ENCODE measurements at places on chromosomes 7 and 10.

DNA sequence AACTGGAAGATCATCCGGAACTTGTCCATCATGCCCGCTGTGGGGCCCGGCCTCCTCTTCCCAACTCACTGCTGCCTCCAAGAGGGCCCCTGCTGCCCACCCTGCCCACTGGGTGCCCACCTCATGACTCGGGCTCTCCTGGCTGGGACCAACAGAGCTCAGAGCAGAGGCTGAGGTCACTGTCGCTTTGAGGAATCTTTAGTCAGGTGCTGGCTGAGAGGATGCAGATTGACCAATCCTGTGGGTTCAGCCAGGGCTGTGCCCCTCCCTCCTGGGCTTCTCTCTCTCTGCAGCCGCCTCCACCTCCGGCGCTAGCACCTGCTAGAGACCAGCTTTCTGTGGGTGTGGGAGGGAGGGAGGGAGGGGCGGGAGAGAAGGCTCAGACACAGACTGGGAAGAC lies at the start of gene CALHM1:
CALHM1 (minus strand) TSS at position 181 of the 400 bp plus-strand sequence; CDS start at position 32, 149 bp downstream.
- DNase-seq: no peak

DNA sequence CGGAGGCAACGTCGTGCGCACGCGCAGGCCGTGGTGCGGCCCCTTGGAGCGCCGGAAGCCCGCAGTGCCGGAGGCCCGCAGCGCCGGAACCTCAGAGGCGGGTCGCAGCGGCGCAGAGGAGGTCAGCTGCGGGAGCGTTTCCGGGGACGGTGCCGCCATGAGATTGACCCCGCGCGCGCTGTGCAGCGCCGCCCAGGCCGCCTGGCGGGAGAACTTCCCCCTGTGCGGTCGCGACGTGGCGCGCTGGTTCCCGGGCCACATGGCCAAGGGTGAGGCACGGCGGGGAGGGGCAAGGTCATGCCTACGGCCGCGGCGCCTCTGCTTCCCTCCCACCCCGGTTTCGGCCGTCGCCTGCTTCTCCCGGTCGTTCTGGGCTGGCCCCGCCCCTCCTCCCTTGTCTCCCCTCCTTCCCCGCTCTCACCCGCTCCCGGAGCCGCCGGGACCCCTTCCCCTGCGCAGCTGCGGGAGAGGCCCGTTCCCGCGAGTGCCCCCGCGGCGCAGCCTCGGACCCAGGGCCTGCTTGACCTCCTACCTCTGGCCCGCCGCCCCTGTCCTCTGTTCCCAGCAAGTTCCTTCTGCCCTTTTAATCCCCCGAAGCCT lies at the start of gene MTG1:
MTG1 (plus strand) TSS at position 94 of the 600 bp plus-strand sequence; CDS start at position 158, 64 bp downstream.
- DNase-seq: peak; percentile 73

- no peak for DNase-seq
These were observed 38.7 kb downstream of the RGS10 start for GRCh38 chr10:119503821-119504220.

DNA sequence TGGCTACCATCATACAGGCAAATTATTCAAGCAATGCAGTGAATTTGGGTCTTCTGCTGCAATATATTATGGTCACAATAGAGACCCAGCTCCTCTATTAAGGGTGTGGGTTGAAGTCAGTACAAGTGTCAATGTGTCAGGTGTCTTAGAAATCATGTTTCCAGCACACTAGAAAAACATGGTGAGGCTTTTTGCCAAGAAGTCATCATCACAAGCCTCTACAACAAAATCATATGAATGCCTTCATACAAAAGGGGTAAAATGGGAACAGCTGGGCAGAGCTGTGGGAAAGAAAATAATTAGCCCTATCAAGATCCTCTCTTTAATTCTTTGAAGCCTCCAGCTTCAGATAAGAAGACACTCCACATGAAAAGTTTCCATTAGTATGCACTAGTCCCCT lies 37.2 kb downstream of the FAM13C start:
- no peak for DNase-seq

DNA sequence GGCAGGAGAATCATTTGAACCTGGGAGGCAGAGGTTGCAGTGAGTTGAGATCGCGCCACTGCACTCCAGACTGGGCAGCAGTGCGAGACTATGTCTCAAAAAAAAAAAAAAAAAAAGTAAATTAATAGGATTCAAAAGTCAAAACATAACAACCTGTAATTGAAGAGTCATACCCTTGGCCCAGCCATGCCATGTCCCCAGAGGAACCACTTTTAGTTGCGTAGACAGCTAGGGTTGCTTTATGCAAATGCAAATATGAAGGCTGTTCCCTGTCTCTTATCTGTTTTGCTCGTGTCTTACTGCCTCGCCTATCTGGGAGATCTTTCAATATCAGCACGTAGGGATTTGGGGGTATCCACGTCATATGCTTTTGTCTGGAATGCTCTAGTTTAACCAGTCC lies 73.1 kb downstream of the PRKAG2 start:
- no peak for DNase-seq

DNA sequence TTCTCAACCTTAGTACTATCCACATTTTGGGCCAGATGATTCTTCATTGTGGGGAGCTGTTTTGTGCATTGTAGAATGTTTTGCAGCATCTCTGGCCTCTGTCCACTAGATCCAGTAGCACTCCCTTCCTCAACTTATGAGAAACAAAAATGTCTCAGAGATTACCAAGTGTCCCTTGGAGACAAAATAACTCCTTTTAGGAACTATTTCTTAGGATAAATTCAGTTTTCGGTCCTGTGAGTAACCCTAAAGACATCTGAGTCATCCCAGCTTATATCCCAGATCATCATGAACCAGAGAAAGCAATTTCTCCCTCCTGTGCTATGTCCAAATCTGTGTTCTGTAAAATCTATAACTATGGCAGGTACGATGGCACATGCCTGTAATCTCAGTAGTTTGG lies 266.6 kb upstream of the PHYHIPL start:
- no peak for DNase-seq

GRCh38 chr10:49613165-49613881 lies 514 bp upstream of the CHAT start:
- DNase-seq: no peak

- no peak for DNase-seq
These were observed 2.0 kb upstream of the BLVRA start for GRCh38 chr7:43756368-43757072.

- DNase-seq: no peak
These were observed 153.8 kb downstream of the NRF1 start for GRCh38 chr7:129765352-129765751.

DNA sequence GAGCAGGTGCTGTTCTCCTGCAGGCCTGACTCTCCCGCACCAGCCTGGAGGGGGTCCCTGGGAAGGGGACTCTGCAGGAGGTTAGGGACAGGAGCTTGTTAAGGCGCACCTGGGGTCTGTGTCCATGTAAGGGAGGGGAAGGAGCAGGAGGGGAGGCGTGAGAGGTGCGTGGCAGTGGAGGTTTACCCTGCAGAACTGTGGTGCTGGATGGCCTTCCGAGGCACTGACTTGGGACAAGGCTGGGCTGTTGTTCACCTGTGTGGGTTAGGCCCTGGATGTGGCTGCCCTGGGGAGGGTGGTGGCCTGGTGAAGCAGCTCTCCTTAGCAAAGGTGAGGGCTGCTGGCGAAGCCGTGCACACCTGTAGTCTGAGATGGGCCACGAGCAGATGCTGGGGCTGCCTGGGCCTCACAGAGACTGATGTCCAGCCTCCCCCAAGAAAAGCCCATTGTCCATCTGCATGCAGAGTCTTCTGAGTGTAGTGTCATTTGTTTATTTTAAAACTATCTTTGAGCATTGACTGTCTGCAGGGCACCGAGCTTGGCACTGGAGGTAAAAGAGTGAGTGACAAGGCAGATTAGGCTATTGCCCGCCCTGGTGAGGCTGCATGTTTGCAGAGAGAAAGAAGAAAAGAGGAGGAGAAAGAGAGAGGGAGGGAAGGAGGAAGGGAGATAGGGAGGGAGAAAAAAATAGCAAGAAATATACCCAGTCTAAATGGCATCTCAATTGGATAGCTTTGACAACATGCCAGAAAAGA lies 225.3 kb downstream of the GLRX3 start:
- DNase-seq: no peak

DNA sequence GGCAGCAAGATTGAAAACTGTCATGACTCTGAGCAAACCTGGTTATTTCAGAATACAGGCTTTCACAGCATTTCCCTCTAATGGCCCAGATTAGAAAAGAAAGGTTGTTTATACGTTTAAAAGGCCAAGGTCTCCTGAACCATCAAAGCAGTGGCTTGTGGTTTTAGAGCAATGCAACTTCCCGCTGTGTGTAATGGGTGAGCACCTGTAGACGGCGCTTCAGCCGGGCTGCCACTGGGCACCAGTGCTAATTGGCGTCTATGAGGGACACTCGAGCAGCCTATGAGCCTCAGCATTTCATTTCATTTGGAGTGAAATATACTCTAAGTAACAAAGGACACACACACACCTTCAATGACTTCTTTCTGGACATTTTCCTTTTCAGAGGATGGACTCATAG lies 671.0 kb upstream of the FZD8 start:
- DNase-seq: no peak

GRCh38 chr10:88337134-88337533 lies 246.0 kb downstream of the RNLS start:
- DNase-seq: no peak

- no peak for DNase-seq
These were observed 45.9 kb upstream of the KLF6 start for GRCh38 chr10:3830946-3831345.

GRCh38 chr7:30911133-30911532 lies 520 bp upstream of the AQP1 start:
- DNase-seq: no peak

DNA sequence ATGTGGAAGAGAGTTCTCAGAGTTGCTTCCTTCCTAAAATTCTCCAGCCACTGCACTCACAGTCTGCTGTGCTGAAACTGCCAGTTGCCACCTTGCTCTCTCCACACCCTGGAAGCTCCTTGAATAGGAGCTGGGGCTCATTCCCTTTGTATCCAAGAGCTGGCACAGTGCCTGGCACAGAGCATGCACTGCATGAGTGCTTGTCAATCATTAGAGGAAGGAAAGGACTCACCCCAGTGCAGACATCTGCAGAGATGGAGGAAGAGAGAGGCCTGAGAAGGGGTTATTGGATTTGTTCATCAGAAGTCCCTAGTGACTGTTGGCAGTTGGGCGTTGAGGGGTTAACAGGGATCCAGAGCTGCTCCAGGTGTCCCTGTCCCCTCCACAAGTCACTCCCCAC lies 41.7 kb upstream of the DUSP5 start:
- no peak for DNase-seq

DNA sequence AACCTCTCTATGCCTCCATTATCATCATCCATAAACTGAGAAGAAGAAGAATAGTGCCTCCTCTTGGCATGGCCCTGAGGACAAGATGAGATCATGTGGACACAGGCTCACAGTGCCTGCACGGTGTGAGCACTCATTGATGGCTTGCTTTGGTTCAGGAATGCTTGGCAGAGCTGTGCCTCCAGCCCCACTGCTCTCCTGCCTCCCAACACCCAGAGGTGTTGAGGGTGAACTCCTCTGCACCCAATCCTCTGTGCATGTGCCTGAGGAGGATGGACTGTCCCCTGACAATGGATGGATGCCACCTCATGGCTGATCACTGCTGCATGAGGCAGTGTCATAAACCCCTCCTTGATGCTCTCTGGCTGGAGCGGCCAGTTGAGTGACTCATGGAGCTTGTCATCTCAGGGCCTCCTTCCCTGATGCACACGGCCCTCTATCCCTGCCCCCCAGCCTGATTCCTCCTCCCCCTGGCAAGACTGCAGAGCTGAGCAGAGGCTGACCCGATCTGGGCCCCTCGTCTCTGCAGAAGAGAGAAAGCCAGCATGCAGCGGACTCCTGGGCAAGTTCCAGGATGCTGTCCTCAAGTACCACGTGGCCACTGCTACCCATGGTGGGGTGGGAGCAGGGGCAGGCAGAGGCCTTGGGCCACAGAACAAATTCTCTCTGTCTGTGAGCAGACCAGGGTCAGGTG lies 136.3 kb downstream of the KCNMA1 start:
- DNase-seq: no peak

GRCh38 chr7:12281038-12281437 lies 69.9 kb downstream of the TMEM106B start:
- DNase-seq: no peak

- no peak for DNase-seq
These were observed 368.1 kb downstream of the MDFIC start for GRCh38 chr7:115289971-115290370.

- DNase-seq: no peak
These were observed 44.7 kb upstream of the CDK6 start for GRCh38 chr7:92881091-92881485.

GRCh38 chr7:46452561-46453135 lies 531.6 kb upstream of the IGFBP3 start:
- no peak for DNase-seq

- DNase-seq: no peak
These were observed 581.4 kb downstream of the TNS3 start for GRCh38 chr7:47000561-47000960.

- no peak for DNase-seq
These were observed 152.9 kb downstream of the HGF start for GRCh38 chr7:81616951-81617350.

- DNase-seq: no peak
These were observed 51.2 kb downstream of the PRKAG2 start for GRCh38 chr7:151825721-151826120.

DNA sequence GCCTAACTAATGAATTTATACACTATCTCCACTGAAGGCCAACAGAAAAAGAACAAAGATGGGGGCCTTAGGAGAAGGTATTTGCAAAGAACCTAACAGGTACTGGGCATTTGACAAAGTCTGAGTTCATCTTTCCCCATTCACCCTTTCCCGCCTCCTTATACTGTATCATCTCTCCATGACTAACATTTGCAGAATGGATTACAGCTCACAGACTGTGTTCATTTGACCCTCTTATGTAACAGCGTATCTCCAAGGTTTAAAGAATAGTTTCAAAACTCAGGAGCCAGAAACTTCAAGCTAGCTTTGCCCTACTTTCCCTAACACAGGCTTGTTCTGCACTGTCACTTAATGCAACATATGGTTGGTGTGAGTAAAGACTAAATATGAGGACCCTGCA lies 238.7 kb upstream of the CELF2 start:
- no peak for DNase-seq

DNA sequence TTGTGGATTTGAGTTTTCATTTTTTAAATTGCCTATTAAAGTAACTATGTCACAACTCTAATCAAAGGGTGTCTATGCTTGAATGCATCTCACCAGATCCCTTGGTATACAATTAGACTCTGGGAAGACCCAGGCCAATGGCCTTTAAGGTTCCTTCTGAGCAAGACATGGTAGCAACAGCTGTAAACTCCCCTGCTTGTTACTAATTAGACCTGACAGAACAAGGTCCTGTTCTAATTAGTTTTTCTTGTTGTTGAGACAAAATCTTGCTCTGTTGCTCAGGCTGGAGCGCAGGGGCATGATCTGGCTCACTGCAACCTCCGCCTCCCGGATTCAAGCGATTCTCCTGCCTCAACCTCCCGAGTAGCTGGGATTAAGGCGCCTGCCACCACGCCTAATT lies 2.9 kb downstream of the MYH16 start:
- no peak for DNase-seq

GRCh38 chr7:49245062-49245461 lies 320.7 kb downstream of the CDC14C start:
- DNase-seq: no peak

All from SW 1271 (cell line).